Osteoblast (primary cell): ENCODE measurements at places on chromosomes 16 and 17. TPM values are rescaled to one million over a fixed set of nuclear protein-coding genes. Genes with fewer than 3 reads are reported as not detected.

GRCh38 chr16:49896447-49896964 is 40.6 kb upstream of the ZNF423 start:
- no peak overlapping the region for H3K27ac ChIP-seq
- no peaks in the 10 kb centered on the region for H3K36me3 ChIP-seq
- H3K4me3 ChIP-seq: no peak overlapping the region
- peaks cover 7% of the 10 kb centered on the region for H3K27me3 ChIP-seq
- DNase-seq: no peak
- H3K4me1 ChIP-seq: no peaks in the 10 kb centered on the region

DNA sequence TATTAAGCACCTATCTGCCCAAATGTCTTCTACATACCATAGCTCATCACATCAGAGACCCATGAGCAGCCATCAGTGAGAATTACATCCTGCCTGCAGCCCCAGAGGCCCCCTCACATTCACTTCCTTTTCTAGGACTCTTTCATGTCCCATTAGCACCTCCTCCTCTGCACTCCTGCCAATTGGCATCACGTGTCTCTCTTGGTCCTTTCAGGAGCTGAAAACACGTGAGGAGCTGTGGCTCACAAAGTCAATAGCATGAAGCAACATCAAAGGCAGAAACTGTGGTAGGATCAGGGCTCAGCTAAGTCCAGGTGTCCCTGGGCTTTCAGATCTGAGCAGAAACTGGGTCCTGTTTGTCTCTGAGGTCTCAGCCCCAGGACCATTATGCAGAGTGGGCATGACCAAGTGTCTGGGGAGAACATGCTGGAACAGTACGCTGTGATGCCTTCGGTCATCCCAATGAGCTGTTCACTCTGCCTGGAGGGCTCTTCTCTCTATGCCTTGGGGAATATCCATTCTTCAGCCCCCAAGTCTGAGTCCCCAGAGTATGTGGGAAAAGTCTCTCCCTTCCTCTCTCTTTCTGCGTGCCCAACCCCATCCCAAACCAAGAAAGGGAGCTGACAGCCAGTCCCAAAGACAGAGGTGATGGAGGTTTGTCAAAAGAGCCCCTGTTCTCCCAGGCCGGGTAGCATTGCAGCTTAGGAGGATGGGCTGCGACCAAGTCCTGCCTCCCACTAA is 457.0 kb upstream of the CDH5 start:
- no peaks in the 10 kb centered on the region for H3K36me3 ChIP-seq
- H3K27ac ChIP-seq: no peak overlapping the region
- no peaks in the 10 kb centered on the region for H3K4me1 ChIP-seq
- no peak overlapping the region for H3K4me3 ChIP-seq
- DNase-seq: no peak

GRCh38 chr16:3959148-3959547 is 78.6 kb upstream of the CREBBP start:
- no peak overlapping the region for H3K4me3 ChIP-seq

DNA sequence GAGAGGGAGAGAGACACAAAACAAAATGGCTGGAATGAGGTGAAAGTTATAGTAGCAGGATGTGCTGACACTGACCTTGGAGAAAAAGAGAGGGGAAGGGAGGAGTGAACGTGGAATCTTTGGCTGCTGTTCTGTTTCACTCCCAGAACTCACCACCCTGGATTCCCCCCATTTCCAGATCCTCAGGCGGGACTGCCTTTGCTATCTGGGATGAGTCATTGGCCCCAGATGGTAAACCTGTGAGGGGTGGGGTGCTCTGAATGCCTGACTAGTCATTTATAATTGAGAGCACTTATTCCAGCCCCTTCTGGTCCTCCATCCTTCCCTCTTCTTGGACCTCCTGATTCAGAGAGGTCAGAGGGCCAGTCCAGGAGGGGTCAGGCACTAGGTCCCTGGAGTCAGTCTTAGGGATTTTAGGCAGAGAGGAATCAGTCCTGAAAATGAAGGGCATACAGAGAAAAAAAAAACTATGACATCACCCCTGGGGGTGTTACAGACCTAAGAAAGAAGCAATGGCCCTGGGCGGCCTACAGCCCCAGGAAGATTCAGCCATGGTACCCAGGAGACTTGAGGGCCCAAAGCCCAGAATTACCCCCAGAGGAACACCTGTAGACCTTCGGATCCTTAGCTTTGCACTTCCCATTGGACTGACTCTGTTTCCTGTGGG is 2.2 kb upstream of the ZG16 start:
- H3K4me3 ChIP-seq: no peak overlapping the region
- peak; percentile 81 for DNase-seq
- H3K4me1 ChIP-seq: no peaks in the 10 kb centered on the region
- no peaks in the 10 kb centered on the region for H3K36me3 ChIP-seq

DNA sequence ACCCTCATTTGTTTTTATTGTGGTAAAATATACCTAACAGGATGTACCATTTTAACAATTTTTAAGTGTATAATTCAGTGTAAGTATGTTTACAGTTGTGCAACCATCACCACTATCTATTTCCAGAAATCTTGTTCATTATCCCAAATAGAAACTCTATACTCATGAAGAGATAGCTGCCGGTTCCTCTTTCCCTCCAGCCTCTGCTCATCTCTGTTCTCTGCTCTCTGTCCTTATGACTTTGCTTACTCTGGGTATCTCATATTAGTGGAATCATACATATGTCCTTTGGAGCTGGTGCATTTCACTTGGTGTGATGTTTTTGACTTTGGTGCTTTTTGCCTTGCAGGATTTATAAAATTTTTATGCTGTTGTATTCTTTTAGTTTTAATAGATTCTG is 19.4 kb downstream of the CYLD start:
- H3K36me3 ChIP-seq: peaks cover 21% of the 10 kb centered on the region
- no peak overlapping the region for H3K27ac ChIP-seq
- H3K4me3 ChIP-seq: no peak overlapping the region
- DNase-seq: no peak
- H3K27me3 ChIP-seq: no peaks in the 10 kb centered on the region

DNA sequence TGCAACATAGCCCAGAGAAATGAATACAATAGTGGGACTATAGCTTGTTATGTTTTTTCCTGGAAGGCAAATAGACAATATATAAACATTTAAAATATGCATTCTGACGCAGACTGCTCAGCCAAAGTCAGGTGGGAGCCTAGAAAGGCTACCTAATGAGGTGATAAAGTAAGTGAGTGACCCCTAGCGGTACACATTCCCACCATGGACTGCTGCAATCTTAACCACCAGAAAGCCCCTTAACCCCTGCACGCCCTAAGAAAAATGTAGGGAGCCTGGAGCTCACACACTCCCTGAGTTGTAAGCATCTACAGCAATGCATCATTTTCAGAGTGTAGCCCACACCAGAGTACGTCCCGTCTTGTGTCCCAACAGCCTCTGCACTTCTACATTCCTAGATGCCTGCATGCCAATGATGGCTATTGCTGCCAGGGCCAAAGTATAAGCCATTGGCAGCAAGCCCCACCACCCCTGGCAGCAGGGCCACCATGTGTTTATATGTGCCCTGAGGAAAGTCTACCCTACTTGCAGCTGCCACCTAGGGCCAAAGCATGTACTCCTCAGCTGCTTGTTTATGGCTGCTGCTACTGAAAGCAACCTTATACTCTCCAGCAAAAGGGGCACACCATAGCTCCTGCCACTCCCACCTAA is 127.6 kb downstream of the KIF2B start:
- DNase-seq: no peak
- no peaks in the 10 kb centered on the region for H3K4me1 ChIP-seq
- H3K36me3 ChIP-seq: no peaks in the 10 kb centered on the region
- no peak overlapping the region for H3K27ac ChIP-seq
- H3K4me3 ChIP-seq: no peak overlapping the region

Gene KCNG4
- total RNA-seq: not detected in 2 replicates

Gene TEX19
- under 0.01 and 0.29 TPM in 2 replicates for total RNA-seq
